Left cardiac atrium (tissue), 4 donors: ENCODE measurements at places on chromosomes 16 and 17.

- DNase-seq: no peak
Observed at GRCh38 chr17:69508814-69509213, 94.3 kb downstream of the MAP2K6 start.

DNA sequence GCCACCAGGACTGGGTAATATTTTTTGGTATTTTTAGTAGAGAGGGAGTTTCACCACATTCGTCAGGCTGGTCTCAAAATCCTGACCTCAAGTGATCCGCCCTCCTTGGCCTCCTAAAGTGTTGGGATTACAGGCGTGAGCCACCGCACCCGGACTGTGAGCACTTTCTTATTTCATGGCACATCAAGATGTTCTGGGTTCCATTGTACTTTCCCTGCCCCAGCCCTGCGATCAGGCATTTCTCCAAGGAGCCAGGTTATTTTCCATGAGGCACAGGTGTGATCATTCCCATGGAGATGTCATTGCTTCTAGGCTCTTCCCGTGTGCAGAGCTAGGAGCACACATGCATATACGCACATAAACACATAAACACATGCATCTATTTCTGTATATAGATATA is 2.6 kb upstream of the ANKRD40CL start:
- no peak for DNase-seq

DNA sequence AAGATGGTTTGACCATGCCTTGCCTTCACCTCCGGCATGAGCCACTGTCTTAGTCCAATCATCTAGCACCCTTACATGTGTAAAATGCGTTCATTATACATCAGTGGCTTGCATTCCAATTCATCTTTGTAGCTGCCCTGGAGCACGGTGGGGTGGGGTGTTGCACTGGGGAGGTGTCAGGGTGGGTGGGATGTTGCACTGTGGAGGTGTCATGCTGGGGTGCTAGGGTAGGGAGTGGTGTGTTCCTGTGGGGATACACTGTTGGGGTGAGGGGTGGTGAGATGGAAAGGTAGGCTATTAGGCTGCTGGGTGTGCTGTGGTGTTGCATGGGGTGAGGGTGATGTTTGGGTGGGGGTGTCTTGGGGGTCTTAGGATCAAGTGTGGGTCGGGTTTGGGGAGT is 47.0 kb downstream of the NLRC5 start:
- no peak for DNase-seq

GRCh38 chr17:80920441-80920840 is 71.2 kb upstream of the CHMP6 start:
- no peak for DNase-seq

DNA sequence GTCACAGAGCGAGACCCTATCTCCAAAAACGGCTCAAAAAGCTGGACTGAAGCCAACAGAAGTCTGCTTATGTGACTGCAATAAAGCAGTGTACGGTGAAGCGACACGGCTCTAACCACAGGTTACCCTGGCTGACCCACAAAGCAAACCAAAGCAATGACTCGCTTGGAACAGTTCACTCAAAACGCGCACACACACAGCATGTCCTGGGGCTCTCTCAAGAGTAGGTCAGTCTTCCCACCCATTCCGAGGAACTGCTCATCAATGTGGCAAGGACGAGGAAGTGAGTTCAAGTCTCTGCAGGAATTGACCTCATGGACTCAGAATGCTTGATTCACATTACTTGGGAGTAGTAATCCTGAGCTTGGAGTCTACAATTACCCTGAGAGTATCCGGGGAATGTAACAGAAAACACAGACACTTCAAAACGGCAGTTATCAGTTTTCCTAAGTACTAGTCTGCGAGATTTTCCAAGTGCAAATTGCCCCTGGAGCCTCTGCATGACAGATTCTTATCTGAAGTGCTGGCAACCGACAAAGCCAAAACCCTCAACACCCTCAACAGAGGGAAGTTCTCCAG is 25.4 kb downstream of the PELP1 start:
- DNase-seq: no peak

DNA sequence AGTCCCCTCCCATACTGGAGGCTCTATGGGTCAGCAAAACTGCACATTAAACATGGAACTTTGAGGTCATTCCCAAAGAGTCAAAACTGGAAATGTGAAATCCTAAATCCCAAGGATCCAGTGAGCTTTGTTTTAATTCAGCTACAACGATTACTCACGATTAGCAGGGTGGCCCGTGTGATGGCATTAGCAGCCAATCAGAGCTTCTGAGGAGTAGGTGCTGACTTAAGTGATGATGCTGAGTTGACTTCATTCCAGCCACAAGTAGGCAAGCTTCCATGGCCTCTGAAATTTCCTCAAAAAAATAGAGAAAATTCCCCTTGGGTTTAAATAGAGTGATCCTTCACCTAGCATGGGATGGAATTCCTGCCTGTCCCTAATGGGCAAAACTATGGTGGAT is 28.1 kb upstream of the BEAN1 start:
- DNase-seq: no peak
